Neural crest cell (in vitro differentiated cells): ENCODE measurements at places on chromosomes 7 and 10. TPM values are rescaled to one million over a fixed set of nuclear protein-coding genes. Genes with fewer than 3 reads are reported as not detected.

Gene LHFPL3
- total RNA-seq: not detected in 2 replicates

Gene NEUROG3
- 0.43 and 0.91 TPM in 2 replicates for total RNA-seq

Gene AQP1
- total RNA-seq: 0.48 and 1.4 TPM in 2 replicates

Gene BCL7B
- total RNA-seq: 49.9 and 51.6 TPM in 2 replicates

Gene KMT2C
- total RNA-seq: 49.8 and 54.7 TPM in 2 replicates

Gene CRYGN
- total RNA-seq: 0.16 and 0.32 TPM in 2 replicates

Gene ANLN
- total RNA-seq: 85.5 and 87.1 TPM in 2 replicates

Gene UNCX
- 2.4 and 2.7 TPM in 2 replicates for total RNA-seq

Gene LIPM
- not detected in 2 replicates for total RNA-seq

Gene GATA3
- 0.35 and 0.39 TPM in 2 replicates for total RNA-seq

DNA sequence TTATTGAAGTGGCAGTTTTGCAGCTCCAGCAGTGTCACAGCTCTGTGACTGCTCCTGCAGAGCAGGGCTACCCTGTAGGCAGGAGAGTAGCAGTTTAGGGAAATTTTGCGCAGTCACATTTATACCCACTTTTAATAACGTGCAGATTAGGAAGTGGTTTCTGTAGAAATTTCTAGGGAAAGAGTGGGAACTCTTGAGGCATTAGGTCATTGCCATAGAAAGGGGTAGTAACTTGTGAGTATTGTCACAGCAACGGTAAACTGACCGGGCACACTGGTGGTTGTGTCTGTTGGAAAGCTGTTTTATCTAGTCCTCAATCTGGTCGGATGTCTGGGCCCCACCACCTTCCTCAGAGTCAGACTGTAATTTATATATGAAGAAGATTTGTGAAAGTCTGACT is 51.9 kb downstream of the CDC14C start:
- no peak for DNase-seq

GRCh38 chr10:72574636-72575035 is 51.2 kb downstream of the MICU1 start:
- DNase-seq: no peak

GRCh38 chr7:78151229-78151628 is 352.7 kb downstream of the PHTF2 start:
- no peak for DNase-seq

DNA sequence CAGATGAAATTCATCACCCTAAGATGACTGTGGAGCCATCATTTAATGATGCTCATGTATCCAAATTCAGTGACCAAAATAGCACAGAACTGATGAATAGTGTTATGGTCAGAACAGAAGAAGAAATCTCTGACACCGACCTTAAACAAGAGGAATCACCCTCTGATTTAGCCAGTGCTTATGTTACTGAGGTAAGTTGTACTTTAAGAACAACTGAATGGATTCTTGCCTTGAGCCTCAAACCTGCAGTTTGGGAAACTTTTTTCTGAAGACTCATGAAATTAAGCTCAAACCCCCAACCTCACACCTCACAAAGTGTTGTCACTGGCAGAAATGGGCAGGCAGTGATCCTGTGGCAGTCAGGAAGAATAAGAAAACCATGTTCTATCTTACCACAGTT is 25.6 kb downstream of the TMEM243 start:
- no peak for DNase-seq

DNA sequence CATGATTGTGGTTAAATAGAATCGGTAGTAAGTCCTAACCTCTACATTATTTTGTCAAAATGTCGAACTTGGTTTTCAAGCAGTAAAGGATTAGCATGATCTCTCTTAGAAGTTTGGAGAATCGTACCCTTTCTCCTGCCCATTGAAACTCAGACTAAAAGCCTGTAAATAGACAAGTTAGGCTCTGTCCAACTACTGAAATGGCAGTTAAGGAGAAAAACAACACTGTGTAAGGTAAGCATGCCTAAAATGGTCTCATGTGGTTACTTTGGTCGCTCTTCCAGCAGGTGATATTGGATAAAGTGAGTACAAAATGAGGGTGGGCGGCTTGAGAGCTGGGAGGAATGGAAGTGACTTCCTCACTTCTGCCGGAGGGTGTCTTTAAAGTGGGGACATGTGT is 25.0 kb downstream of the SEC61A2 start:
- no peak for DNase-seq

- DNase-seq: no peak
Observed at GRCh38 chr10:81917666-81918065, 42.7 kb downstream of the NRG3 start.

DNA sequence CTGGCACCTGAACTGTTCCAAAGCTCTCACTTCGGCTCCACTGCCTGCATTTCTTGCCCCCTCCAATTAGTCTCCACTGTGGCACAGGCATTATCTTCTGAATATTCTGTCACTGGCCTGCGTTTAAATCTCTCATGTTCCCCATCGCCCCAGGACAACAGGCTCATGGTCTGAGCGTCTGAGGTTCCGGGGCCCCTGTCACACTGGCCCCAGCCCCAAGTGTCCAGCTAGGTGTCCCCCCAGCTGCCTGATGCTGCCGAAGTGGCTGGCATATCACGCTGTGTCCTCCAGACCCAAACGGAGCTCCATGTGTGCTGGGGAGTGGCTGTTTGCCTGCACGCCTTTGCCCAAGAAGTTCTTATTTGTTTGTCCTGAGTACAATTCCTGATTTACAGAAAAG is 135.4 kb downstream of the TACC2 start:
- no peak for DNase-seq

DNA sequence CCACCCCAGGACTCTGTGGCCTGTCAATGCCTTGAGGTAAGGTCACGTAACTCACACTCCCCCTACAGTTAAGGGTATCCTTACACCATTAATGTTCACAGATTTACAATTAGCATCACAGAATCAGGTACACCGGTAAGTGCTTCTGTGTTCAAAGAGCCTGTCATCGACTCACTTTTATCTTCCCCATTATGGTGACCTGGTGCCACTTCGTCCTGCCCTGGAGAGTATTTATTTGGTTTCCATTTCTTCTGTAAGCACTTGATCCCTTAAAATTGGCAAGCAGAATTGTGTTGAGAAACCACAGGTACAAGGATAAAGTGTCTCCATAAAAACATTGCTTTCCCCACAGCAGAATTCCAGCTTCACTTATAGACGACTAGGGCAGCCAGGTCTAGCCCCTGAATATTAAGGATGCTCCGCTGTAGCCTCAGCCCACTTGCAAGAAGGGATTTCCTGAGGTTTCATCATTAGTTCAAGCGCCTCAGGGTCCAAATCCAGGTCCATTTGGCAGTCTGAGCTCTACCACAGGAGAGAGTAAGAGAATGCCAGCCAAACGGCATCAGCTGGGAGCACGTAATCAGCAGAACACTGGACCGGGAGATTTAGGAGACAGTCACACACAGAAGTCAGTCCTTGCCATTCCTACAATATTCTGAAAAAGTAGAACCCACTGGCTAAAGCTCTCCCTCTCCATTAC is 10.1 kb downstream of the ATXN7L1 start:
- no peak for DNase-seq

DNA sequence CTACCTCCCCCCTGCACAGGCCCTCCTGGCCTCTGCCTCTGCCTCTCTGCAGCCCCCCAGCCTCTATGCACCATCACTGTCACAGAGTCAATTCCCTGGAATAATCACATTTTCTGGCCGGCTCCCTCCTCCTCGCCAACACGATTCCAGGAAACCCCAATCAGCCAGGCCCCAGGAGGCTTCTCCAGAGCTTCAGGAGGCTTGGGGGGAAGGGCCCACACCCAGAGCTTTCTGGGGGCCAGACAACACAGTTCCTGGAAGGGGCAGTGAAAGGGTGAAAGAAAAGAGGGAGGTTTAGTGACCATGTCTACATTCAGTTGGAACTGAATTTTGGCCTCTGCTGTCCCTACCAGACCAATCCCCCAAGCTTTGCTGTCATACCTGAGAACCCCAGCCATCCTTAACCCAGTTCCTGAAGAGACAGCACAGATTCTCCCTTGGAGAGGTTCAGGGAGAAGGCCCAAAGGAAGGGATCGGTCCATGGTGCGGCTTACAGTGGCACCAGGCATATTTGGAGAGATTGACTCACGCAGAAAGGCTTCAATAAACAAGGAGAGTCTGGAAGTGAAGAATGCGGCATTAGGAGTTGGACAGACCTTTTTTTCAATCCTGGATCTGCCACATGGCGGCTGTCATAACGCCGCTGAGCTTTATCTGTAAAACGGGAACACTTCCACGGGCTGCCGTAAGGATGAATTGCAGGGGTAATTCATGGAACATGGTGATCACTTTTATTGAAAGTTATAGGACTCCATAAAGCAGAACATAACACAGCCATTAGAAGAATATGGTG is 89.0 kb downstream of the NEURL1 start:
- DNase-seq: no peak

DNA sequence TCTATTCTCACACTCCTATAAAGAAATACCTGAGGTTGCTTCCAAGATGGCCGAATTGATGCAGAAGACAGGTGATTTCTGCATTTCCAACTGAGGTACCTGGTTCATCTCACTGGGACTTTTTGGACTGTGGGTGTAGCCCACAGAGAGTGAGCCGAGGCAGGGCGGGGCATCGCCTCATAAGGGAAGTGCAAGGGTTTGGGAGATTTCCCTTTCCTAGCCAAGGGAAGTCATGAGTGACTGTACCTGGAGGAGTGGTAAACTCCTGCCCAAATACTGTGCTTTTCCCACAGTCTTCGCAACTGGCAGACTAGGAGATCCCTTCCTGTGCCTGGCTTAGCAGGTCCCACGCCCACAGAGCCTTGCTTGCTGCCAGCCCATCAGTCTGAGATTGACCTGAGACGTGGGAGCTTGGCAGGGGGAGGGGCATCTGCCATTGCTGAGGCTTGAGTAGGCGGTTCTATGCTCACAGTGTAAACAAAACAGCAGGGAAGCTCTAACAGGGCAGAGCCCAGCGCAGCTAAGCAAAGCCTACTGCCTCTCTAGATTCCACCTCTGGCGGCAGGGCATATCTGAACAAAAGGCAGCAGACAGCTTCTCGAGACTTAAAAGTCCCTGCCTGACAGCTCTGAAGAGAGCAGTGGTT is 152.2 kb downstream of the ARL4A start:
- peak; percentile 32 for DNase-seq

- DNase-seq: no peak
Observed at GRCh38 chr7:71339924-71340323, 208.0 kb downstream of the GALNT17 start.

GRCh38 chr7:150379441-150380379 is 580 bp downstream of the ZNF775 start:
- peak; percentile 43 for DNase-seq

GRCh38 chr7:138741453-138741735 is 40.2 kb upstream of the SVOPL start:
- DNase-seq: no peak

- DNase-seq: no peak
Observed at GRCh38 chr7:4775848-4776623, 613 bp downstream of the AP5Z1 start.

- DNase-seq: no peak
Observed at GRCh38 chr7:121961089-121961867, 88.3 kb downstream of the PTPRZ1 start.

- peak; percentile 41 for DNase-seq
Observed at GRCh38 chr7:75905785-75906604, 9.0 kb upstream of the POR start.

GRCh38 chr7:119482209-119482608 is 790.8 kb upstream of the KCND2 start:
- peak; percentile 10 for DNase-seq

GRCh38 chr10:22453320-22453719 is 108.0 kb downstream of the SPAG6 start:
- DNase-seq: no peak

GRCh38 chr10:65342245-65342644 is 1583.6 kb upstream of the LRRTM3 start:
- no peak for DNase-seq

GRCh38 chr10:123614888-123615287 is 51.3 kb upstream of the GPR26 start:
- peak; percentile 80 for DNase-seq

DNA sequence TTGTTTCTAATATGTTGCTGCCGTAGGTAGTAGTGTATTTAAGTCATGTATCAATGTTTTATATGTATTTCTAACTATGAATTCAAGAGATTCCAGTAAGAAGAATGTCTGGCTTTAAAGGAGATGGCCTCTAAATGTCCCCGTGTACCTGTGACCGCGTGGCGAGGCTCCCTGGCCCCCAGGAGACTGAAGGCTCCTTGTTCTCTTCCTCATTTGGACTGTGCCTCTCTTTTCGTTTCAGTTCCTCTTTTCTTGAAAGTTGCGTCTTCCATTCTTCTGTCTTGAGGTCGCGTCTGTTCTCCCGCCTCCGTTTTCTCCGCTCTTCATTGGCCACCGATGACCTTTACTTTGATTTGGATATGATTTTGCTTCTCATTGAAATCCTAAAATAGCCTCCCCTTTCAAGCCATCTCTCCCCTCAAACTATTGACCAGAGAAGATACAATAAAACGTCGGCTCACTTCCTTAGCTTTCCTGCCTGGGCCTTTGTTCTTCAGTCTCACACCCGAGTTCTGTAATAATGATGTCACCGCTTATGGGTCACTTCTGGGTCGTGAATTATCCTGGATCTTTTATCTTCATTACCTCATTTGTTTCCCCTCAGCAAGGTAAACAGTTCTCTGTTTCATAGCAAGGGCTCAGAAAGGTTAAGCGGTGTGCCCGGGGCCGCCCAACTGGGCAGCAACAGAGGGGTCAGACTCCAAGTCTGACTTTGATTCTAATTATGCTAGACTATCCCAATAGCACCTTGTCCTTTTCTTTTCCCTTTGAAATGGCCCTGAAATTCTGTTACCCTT is 28.7 kb downstream of the WIPI2 start:
- DNase-seq: no peak

DNA sequence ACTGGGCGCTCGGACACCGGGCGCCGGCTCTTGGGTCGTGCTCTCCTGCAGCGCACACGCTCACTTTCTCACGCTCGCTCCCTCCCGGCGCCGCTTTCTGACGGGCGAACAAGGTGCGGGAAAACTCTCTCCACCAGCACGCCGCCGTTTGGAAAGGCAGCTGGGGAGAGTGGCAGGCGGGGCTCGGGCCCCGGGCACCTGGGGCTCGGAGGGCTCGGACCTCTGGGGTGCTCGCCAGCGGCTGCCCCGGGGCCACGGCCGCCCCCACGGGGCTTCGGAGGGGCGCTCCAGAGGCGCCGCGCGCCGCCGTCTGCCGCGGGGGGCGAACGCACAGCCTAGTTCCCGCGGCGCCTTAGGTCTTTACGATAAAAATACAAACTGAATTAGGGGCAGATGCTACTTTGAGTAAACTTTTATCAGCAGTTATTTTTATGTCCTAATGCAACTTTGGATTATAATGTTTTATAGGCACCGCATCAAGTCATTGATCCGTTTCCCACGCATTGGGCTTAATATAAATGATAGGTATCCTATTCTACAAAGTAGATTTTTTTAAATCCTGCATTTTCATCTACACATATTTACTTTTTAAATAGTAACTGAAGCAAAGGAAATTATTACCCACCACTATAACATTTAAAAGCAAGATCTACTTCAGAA is 535 bp upstream of the EPC1 start:
- DNase-seq: no peak
